ENCODE measurements at places on chromosomes 3 and 15. TPM values are rescaled to one million over a fixed set of nuclear protein-coding genes. Genes with fewer than 3 reads are reported as not detected.

- DNase-seq, result peak; percentile 64
Measured at GRCh38 chr3:151974067-151974466, 100.6 kb downstream of the SUCNR1 start.

DNA sequence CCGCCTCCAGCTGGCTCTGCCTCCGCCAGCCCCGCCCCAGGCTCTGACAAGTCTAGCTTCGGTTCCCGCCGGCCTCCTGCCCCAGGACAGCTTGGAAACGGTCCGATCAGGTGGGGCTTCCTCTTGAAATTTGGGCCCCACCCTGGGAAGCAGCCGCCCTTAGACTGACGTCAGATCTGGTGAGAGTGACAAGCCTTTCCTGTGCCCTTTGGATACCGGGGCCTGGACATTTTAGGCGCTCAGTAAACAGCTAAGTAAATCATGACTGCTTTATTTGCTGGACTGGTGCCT, 378 bp upstream of the HYAL3 start:
- DNase-seq, result no peak

DNA sequence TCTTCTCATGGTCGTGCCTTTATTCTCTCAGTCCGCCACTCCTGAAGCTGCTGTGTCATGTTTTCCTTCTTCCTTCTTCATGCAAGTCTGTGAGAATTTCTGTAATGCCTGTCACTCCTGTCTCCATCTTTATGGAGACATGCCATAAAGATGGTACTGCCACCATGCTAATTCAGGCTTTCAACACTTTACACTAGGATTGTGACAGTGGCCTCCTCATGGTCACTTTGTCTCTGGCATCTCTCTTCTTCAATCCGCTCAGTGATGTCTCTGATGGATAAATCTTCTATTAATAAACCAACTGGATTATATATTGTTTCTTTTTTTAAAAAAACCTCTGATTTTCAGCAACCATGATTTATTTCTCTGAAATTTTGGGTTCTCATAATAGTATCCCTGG, 18.1 kb downstream of the PPM1L start:
- DNase-seq, result no peak

The RBM5 gene
- total RNA-seq, result 76.8 TPM
